Suprapubic skin (tissue), 4 donors: ENCODE measurements at places on chromosomes 2 and 18. TPM values are rescaled to one million over a fixed set of nuclear protein-coding genes. Genes with fewer than 3 reads are reported as not detected.

The DNAJC5G gene
- not detected for total RNA-seq

The FAP gene
- 3.1 TPM for total RNA-seq

The TRIB2 gene
- 29.7 TPM for total RNA-seq

The MAP3K19 gene
- total RNA-seq, result not detected

The HRH4 gene
- total RNA-seq, result not detected

The CD8A gene
- 1.5 TPM for total RNA-seq

The TNFRSF11A gene
- total RNA-seq, result 6.5 TPM

The KATNAL2 gene
- 1.5 TPM for total RNA-seq

The ZSWIM2 gene
- not detected for total RNA-seq

The KCNG2 gene
- not detected for total RNA-seq

The CLIP4 gene
- total RNA-seq, result 69.1 TPM

DNA sequence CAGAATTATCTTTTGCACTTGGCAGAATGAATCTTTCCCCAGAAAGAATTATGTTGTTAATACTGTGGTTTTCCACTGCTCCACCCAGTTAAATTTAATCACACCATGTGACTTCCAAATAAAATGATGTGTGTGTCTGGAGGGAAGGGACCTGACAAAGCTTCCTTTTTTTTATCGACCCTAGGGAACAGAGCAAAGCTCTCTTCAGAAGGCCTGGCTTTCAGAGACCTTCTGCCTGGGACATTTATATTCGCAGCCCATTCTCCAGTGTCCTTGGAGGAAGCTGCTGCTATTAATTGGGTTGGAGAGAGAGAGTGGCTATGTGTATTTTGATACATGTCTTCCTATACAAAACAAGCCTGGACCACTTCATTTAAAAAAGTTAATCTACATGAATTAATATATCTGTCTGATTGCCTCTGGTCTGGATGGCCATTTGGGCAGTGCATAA, 233.7 kb downstream of the PRKCE start:
- no peak for DNase-seq

DNA sequence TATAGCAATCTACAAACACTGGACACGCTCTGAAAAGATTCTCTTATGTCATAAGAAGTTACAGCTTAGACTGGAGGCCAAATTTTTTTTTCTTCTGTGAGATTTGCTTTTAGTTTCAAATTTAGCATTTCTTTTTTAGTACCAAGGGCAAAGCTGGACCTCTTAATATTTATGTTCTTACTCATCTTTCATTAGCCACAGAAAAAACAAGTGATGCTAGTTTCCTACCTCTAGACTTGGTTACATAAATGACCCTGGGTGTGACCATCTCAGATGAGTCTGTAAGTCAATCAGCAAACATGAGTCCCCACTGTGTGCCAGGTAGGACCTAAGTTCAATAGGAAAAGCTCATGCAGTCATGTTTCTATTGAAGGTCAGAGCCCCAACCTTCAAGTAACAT, 94.4 kb downstream of the MEP1B start:
- no peak for DNase-seq

DNA sequence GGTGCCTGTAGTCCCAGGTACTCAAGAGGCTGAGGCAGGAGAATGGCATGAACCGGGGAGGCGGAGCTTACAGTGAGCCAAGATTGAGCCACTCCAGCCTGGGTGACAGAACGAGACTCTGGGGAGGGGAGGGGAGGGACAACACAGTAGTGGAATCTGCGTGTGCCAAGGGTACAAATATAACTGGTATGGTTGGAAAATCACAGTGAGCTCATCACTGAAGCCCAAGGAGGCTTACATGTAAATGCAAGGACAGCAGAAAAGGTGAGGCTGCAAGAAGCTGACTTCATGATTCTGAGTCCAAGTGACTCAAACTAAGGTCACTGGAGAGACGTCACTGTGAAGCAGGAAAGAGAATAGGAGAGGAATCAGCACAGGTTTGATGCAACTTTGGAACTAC, 9.2 kb downstream of the SEPTIN10 start:
- no peak for DNase-seq

DNA sequence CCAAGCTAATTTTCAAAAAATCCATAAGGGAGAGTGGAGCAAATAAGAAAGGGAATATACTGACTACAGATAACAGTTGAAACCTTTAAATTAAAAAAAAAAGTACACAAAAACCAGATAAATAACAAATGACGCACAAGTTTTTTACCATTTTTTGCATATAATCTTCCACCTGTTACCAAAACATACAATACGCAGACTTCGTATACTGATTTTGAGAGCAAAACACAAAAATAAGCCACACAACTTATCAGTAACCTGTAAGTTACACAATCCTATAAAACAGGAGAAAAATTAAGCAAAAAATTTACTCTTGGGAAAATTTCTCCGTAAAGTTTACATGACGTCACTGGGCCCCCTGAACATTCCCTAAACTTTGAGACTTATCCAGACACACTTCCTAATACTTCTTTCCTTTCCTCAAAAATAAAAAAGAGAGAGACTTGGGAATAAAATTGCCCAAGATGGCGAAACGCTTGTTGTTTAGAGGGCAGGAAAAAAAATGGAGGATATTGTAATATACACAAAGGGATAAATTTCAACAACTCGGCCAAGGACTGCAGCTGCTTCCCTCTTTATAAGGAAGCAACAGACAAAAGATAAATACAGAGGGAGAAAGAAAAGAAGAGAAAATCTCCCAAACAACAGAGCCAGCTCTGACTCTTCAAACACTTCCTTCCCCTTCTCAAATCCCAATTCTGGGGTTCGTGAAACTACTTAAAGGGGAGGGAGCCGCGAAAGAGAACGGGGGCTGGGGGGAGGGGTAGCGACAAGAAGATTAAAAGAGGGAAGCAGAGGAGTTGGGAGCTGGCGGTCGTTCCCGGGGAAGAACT, 1.6 kb downstream of the BAZ2B start:
- DNase-seq, result no peak

DNA sequence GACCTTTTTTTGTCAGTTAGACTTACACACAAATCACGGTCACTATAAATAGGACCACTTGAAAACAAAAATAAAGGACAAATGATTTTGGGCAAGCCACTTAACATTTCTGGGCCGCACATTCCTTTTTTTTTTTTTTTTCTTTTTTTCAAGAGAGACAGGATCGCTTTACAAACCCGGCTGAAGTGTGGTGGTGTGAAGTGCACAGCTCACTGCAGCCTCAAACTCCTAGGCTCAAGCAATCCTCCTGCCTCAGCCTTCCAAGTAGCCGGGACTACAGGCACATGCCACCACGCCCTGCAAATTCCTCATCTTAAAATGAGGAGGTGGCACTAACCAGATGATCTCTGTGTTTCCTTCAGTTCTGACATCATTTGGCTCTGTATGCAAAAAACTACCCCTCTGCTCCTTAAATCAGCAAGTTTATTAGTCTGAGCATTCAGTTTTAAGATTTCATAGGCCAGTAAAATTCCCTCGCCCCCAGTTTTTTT, 28.3 kb upstream of the MRO start:
- DNase-seq, result no peak

DNA sequence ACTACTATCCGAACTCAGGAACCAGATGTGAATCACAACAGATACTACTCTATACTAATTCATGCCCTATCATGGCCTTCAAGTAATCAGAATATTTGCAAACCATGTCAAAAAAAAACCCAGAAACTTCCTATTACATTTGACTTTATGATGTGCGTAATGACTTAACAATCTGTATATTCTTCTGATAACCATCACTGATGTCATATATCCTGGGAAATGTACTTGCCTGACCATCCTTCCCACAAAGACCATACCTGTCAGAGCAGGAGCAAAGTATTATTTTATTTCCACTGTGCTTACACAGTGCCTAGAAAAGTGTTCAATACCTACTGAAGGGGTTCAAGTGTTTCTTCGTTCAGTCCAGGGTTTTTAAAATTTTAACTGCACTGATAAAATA, 27.5 kb downstream of the PPP4R1 start:
- DNase-seq, result no peak

GRCh38 chr2:25620077-25620476, 53.3 kb downstream of the DTNB start:
- no peak for DNase-seq

DNA sequence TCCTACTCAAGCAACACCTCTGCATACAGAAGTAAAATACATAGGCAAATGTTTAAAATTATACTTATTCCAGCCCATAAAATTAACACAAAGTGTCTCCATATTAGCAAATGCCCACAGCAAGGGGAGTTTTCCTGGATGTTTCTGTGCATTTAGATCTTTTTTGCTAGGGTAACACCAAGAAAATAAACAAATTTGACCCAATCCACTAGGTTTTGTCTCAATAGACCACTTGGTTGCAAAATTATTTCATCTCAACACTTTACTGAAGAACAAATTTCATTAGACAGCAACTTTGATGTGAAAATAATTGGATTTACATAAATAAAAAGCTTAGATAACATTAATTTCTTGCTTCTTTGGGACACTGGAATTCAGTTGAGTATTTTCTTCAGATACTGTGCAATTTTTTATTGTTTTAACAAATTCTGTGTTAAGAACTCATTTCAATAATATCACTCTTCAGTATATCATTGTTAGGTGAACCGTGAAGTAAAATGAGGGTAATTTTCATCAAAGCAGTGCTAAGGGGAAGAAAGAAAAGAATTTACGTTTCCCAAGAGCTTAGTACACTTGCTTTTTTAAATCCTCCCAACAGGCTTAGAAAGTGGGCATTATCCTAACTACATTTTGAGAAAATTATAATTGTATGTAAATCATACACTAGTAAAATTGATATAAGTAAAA, 133.5 kb upstream of the TTC39C start:
- DNase-seq, result no peak

DNA sequence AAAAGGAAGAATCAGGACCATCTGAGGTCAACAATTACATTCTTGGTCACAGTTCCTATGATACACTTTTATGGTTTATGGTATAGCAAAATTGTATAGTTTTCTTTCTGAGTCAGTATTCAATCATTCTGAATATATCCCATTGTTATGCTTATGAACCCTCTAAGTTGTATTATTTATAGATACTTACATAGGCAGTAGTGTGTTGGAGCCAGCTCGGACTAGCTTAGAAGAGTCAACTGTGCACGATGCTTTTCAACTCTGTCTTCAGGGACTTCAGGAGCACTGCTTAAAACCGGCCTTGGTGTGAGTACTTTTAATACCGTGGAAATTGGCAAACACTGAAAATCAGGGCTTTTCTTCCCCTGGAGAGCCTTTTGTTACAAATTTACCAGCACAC, 215.7 kb downstream of the IKZF2 start:
- DNase-seq, result no peak

- DNase-seq, result no peak
Measured at GRCh38 chr18:21362831-21363230, 120.8 kb downstream of the GREB1L start.

- DNase-seq, result no peak
Measured at GRCh38 chr18:13446024-13446423, 227.5 kb downstream of the LDLRAD4 start.

DNA sequence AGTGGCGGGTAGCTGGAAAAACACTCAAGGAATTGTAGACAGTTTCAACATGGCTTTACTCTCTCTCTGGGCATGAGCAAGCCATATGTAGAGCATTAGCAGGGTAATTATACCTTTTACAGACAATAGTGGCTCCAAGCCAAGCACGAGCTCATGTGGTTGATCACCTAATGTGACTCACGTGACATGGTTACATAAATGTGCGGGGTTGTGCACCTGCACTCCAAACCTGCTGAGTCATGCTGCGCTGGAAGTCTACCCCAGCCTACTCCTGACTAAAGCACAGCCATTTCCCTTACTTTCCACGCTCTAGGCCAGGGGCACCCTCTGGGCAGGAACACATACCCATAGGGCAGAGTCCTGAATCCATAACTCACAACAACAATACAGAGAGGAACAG, 232.8 kb downstream of the MBD5 start:
- DNase-seq, result no peak

GRCh38 chr2:199910338-199911051, 598 bp upstream of the C2orf69 start:
- DNase-seq, result no peak

DNA sequence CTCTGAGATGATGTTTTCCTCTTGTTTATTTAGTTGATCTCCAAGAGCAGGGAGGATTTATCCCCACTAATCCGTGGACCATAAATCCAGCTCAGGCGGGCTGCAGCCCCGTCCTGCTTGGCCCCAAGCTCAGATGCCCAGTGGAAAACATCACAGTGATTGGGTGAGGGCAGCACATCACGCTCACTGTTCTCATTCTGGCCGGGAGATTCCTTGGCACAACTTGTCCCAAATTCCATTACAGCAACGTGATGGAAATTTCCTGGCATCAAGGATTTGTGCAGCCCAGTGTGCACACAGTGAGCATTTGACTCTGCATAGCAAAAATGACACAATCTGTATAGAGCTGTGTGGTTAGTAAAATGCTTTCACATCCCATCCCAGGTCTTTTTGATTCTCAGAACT, 96.8 kb downstream of the VAPA start:
- peak; percentile 77 for DNase-seq

DNA sequence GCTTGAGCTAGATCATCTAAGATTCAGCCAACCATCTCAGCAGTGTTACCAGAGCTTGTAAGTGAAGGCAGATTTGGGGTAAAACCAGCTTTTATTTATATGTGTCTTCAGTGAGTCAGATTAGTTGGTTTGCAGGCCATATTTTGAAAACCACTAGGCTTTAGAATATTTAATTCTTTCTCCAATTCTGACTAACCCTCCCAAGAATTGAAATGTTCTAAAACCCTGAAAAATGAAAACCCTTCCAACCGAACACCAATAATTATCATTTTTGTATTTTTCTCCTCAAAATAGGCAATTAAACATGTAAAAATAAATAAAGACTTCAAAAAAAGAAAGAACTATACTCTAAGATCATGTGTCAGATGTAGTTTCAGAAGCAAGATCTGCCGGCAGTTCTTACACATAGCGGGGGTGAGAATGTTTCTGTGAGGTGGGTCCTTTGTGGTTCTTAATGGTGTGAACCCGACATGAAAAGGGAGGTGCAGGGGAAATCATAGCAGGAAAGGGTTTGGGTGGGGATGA, 14.2 kb downstream of the PLEK start:
- DNase-seq, result no peak

DNA sequence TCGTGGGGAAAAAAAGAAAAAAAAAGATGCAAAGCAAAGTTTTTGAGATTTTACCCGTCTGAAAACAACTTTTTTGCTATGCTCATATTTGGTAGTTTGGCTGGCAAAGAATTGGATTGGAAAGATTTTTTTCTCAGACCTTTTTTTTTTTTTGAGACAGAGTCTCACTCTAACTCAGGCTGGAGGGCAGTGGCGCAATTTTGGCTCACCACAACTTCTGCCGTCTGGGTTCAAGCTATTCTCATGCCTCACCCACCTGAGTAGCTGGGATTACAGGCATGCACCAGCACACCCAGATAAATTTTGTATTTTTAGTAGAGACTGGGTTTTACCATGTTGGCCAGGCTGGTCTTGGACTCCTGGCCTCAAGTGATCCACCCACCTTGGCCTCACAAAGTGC, 56.3 kb upstream of the TANC1 start:
- no peak for DNase-seq

DNA sequence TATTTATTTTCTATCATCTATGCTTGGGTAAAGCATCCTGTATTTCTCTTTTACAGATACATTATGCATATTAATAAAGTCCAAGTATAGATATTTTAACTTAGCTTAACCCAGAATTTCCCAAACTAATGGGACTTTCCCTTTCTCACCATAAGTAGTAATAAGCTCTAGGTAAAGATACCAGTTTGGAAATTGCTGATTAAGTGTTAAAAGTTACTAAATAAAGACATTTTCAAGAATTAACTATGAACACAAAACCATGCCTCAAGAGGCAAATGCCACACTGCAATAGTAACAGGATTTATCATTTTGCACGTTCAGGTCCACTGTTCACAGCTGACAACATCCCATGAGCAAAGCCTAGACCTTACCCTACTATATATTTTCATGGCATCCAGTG, 934.7 kb upstream of the FSHR start:
- DNase-seq, result no peak
